RPMI8226 (cell line): ENCODE measurements at places on chromosomes 2 and 18.

DNA sequence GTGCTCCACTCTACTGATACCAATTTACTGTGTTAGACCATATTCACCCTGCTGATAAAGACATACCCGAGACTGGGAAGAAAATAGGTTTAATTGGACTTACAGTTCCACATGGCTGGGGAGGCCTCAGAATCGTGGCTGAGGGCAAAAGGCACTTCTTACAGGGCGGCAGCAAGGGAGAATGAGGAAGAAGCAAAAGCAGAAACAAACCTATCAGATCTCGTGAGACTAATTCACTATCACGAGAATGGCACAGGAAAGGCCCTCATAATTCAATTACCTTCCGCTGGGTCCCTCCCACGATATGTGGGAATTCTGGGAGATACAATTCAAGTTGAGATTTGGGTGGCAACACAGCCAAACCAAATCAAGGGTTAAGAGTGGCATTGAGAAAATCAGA is 65.2 kb downstream of the LDLRAD4 start:
- no peak for DNase-seq

- DNase-seq, result no peak
Observed at GRCh38 chr2:179893616-179894015, 32.2 kb upstream of the ZNF385B start.

DNA sequence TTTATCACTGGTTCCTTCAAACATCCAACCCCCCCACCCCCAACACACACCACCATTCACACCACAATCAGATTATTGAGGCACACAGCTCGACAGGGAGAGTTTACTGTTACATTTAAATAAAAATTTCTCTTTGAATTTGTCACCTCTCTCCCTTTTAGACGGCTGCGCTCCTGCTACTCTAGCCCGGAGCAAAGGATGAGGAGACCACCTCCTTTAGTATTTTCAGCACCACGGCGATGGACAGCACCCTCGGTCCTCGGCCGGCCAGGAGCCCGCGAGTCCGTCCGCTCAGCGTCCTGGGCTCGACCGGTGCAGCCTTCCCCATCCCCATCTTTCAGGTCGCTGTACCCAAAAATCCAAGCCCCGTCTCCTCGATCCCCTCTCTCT is 892 bp downstream of the CELF4 start:
- peak; percentile 41 for DNase-seq

- DNase-seq, result peak; percentile 30
Observed at GRCh38 chr18:22084547-22084946, 84.8 kb upstream of the GATA6 start.

DNA sequence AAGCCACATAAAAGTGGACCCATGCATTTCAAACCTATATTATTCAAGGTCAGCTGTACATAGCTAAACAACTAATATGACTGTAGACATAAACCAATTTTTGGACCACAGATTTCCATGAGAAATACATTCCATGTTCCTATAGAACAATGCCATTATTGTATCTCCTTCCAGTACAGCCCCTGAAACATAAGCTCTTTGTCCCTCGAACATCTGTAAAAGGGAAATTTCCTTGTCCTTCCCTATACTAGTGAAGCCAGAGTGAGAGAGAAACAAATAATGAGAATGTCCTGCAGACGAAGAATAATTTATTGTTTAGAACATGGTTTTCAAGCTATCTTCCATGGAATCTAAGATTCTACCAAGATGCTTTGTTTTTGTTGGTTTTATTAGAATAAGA is 75.3 kb downstream of the GORASP2 start:
- DNase-seq, result no peak

- DNase-seq, result no peak
Observed at GRCh38 chr2:38448692-38449410, 71.8 kb upstream of the ATL2 start.

DNA sequence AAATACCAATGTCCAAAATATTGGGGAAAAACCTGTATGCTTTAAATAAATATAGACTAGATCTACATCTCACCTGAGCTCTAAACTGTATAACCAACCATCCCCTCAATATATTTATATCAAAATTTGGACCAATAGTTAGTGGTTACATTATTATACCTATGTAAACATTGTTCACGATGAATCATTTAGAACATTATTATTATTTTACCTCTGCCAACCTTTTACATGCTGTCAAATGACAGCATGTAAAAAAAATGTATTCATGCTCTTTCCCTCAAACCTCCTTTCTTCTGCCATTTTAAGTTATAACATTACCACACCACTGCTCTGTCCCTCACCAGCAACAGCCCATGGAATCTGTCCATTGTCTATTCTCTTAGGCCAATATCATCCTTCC is 9.6 kb downstream of the FTCDNL1 start:
- no peak for DNase-seq

DNA sequence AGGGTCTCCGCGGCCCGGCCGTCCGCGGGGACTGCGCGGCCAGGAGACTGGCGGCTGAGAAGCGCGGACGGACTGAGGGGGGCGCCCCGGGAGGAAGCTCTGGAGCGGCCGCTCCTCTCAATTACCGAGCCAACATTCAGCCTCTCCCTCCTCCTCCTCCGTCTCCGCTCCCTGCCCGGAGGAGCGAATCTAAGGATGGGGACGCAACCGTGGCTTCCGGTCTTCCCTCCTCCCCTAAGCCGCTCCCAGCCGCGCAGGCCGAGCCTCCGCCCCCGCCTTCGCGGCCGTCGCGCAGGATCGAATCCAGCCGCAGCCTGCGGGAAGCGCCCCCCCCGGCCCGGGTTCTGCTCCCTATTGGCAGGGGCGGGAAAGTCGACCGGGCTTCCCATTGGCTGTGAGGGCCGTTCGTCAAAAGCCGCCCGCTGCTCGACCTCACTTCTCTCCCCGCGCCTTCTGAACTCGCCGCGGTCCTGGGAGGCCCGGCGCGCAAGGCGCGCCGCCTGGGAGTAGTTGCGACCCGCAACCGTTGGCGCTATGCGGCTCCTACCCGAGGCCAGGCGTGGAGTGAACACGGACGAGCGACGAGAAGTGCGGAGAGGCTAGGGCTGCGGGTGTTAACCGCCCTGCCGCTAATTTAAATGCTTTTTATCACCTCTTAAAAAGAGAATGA is at the start of gene HNRNPLL:
Gene HNRNPLL, minus strand, starts transcription at position 197 of the 670 bp plus-strand sequence. CDS start 302 bp downstream, outside the sequence.
- DNase-seq, result peak; percentile 97

- DNase-seq, result no peak
Observed at GRCh38 chr2:220215785-220216184, 588.4 kb downstream of the SLC4A3 start.

DNA sequence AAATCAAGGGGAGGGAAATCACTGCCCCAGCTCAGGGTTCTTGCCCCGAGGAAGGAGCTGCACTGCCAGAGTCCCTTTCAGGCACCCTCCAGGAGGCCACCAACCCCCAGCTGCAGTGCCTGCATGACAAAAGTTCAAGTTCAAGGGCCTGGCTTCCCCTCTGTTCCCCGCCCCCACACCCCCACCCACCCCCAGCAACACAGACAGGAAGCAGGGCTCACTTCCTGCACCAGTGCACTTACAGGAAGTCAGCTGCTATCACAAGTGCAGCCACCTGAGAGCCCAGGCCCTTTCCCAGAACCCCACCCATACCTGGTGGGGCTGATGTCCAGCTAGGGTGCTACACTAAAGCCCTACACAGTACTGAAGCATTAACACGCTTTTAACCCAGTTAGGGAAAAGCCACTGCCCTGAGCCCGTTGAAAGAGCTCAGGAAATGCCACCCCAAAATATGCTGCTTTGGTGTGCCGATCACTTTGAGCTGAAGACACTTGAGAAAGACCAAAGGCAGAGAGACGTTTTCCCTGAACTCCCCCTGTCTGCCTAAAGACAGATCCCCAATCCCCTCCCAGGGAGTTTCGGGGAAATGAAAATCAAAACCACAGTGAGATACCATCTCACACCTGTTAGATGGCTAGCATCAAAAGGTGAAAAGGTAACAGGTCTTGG is 109.9 kb upstream of the CAB39 start:
- DNase-seq, result peak; percentile 18

DNA sequence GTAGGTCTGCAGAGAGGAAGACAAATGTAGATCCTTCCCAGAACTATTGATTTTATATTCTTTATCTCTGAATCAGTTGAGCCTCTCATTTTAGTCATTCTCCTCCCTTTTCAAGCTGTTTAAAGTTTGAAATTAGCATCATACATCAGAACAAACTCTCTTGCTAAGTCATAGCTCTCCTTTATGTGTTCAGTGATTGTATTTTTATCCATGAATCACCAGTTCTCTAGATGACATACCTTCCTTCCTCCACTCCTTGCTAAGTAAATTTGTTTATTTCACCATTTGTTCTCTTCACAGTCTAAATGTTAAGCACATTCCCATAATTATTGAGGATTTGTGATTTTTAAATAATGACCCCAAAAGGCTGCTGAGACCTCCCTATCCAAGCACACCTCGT is 63.5 kb upstream of the RAPGEF4 start:
- no peak for DNase-seq

DNA sequence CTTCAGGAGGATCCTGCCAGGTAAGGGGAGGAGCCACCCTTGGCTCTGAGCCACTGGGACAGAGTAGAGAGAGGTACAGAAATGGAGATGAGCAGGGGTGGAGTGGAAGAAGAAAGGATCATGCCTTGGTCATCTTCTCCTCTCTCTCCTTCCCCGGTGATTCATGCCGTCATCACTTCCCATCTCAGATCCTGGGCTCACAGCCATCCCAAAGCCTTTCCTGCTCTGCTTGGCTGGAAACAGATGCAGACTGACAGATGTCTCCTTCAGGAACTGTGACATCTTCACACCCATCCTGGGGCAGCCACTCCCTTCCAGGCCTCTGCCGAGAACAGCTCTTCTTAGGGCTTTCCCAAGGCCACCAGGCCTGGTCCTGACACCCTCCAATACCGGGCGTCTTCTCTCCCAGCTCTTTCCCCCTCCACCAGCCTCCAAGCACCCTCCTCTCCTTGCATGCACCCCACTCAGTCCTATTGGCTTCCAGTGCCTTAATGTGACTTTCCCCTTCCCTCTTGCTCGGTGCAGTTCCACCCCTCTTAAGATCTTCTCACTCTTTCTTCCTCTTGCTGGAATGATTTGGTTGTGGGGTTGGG is 58.3 kb upstream of the TNP1 start:
- DNase-seq, result no peak
